ENCODE measurements at places on chromosomes 16 and 17.

DNA sequence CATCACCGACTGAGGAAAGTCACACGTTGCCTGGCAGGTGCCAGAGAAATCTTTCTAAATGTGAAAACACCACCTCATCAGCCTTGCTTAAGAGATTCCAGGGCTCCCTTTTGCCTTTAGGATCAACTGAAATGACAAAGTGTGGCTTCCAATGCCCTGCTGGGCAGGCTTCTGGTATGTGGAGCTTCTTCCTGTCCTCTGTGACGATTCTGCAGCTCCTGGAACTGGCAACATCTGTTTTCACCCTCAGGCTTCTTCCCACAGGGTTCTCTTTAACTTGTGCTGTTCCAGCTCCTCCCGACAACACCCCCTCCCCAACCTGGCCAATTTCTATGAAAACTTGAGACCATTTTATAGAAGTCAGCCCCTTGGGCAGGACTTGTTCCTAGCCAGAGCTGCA is 4.8 kb upstream of the ZDHHC1 start:
- no peak for DNase-seq

GRCh38 chr17:27539794-27540317 is 83.6 kb downstream of the KSR1 start:
- no peak for DNase-seq

GRCh38 chr16:31475946-31476302 is 4.0 kb downstream of the TGFB1I1 start:
- no peak for DNase-seq

GRCh38 chr16:75198135-75198600 is 8.8 kb downstream of the CTRB2 start:
- DNase-seq, result no peak

All from cerebellum (tissue), 4 donors.